H4 (cell line): ENCODE measurements at places on chromosomes 7 and 10. TPM values are rescaled to one million over a fixed set of nuclear protein-coding genes. Genes with fewer than 3 reads are reported as not detected.

DNA sequence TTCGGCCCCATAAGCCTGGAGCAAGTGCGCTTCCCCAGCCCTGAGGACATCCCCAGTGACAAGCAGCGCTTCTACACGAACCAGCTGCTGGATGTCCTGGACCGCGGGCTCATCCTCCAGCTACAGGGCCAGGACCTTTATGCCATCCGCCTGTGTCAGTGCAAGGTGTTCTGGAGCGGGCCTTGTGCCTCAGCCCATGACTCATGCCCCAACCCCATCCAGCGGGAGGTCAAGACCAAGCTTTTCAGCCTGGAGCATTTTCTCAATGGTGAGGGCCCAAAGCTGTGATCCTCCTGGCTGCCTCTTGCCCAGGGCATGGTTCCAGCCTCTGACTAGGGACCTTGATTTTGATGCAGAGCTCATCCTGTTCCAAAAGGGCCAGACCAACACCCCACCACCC is 10.1 kb downstream of the IRF5 start:
- no peak for DNase-seq

DNA sequence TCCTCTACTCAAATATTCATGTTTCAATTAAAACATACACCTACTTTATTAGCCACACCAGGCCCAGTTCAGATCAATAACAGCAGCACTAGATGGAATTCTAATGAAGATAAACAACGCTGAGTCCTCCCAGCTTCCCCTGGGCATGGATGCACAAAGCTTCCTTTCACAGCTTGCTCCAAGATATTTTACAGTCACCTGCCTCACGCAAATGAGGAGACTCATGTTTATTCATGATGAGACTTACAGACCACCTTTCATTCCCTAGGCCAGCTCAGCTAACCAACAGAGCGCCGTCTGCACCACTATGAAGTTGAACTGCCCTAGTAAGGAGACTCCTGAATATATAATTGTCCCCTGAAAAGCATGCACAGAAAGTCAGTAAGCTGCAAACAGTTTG is 283.0 kb upstream of the AOAH start:
- DNase-seq = no peak

GRCh38 chr7:95253986-95254385 is 70.3 kb downstream of the PON1 start:
- no peak for DNase-seq

GRCh38 chr10:132665946-132666704 is 119.8 kb downstream of the NKX6-2 start:
- peak; percentile 82 for DNase-seq

DNA sequence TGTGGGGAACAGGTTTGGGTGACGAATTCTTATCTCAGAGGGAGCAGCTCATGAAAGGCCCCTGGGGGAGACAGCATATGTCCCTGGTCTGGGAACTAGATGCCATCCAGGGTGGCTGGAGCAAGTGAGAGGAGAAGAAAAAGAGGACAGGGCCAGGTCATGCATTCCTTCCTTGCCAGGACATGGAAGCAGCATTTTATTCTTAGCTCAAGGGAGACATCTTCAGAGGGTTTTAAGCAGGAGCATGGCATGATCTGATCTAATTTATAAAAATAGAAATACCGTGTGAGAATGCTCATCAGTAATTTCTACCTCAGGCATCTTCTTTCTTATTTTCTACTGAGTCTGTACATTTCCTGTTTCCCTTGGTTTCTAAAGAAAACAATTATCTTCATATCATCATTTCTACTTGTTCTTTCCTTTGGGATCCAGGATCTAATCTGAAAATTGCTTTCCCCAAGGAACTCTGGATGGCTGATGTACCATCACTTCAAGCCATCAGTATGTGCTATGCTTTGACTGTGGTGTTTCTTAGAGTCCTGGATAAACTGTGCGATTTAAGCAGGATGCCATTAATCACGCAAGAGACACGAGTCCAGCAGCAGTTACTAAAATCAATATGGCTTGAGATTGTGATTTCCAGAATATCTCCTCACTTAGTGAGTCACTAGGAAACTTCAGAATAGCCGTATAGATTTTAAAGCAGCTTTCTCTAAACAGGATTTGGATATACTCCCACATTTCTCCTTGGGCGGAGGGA is 386.2 kb downstream of the GALNT17 start:
- no peak for DNase-seq

DNA sequence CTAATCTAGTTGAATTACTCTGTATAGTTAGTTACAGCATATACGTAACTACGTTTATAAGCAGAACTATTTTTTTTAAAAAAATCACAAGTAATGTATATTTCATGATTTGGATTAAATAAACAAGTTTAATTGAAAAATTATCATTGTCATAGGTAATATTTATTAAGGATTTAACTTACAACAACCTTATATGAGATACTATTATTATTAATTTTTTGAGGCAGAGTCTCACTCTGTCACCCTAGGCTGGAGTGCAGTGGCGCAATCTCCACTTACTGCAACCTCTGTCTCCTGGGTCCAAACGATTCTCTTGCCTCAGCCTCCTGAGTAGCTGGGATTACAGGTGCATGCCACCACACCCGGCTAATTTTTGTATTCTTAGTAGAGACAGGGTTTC is 4.1 kb upstream of the CUL1 start:
- no peak for DNase-seq

GRCh38 chr7:102230593-102230992 is 56.1 kb upstream of the SH2B2 start:
- no peak for DNase-seq

Gene GALNT11
- total RNA-seq = 53.7 and 77.5 TPM in 2 replicates

Gene MALRD1
- total RNA-seq = 0.16 TPM in 1 of 2 replicates, not detected in the other

Gene GRID2IP
- total RNA-seq = not detected in 2 replicates
